ENCODE measurements at places on chromosomes 1 and 21. TPM values are rescaled to one million over a fixed set of nuclear protein-coding genes. Genes with fewer than 3 reads are reported as not detected.

DNA sequence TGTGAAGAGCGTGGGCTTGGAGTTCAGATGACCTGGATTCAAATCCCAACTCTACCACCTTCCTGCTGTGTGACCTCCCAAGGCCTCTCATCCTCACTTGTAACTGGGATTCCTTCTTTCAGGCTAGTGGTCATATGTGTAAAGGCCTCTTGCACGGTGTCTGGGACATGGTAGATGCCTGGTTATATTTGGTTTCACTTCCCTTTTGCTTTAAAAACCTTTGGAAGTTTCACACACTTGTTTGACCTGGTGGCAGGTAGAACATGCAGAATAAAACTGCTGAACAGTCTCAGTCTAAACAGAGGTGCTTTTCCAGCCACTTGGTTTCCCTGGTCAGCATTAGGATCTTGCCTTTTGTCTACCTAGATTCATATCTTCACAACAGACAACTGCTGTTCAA lies 37.0 kb upstream of the RCAN3 start:
- no peaks in the 10 kb centered on the region for H3K27me3 ChIP-seq
- no peak for DNase-seq
- no peak overlapping the region for H3K27ac ChIP-seq
- peaks cover 25% of the 10 kb centered on the region for H3K4me1 ChIP-seq
- no peak overlapping the region for H3K4me3 ChIP-seq

- DNase-seq: no peak
- H3K4me3 ChIP-seq: no peak overlapping the region
These were observed 5.3 kb downstream of the SYTL1 start for GRCh38 chr1:27346991-27347624.

DNA sequence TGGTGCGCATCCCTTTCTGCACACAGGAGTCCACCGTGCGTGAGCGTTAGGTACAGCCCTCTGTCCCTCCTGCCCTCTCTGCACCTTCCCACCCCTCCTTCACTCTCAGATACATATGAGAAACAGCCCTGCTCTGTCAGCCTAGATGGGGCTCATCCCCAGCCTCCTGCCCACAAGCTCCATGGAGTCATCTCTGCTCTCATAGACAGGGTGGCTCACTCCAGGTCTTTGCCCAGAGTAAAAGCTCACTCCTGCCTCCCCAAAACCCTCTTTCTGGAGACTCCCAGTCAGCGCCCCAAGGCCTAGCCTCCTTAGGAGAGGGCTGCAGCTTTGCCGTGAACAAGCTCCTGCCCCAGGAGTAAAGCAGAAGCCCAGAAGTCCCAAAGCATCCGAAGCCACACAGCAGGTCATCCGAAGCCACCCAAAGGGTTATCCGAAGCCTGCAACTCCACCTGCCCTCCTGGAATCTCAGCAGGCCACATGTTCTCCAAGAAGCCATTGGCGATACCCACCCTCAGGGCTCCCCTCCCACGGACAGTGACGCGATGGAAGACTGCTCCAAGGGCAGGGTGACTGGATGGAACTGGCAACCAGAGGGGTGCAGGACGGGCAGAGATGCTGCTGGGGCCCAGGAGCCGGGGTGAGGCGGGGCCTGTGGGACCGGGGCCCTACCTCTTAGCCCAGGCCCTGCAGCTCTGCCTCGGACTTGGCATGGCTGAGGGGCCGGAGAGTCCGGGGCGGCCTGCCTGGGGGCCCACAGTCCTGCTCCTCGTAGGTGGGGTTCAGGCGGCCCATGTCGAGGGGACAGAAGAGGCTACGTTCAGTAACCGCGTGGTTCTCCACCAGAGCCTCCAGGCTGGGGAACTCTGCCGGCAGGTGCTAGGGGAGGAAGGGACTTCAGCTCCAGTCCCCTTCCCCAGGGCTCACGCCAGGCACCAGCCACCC lies 3.6 kb upstream of the KIF17 start:
- H3K4me1 ChIP-seq: peaks cover 3% of the 10 kb centered on the region
- no peaks in the 10 kb centered on the region for H3K36me3 ChIP-seq
- no peak overlapping the region for H3K4me3 ChIP-seq
- H3K27me3 ChIP-seq: peaks cover 4% of the 10 kb centered on the region
- no peak for DNase-seq
- no peak overlapping the region for H3K27ac ChIP-seq

DNA sequence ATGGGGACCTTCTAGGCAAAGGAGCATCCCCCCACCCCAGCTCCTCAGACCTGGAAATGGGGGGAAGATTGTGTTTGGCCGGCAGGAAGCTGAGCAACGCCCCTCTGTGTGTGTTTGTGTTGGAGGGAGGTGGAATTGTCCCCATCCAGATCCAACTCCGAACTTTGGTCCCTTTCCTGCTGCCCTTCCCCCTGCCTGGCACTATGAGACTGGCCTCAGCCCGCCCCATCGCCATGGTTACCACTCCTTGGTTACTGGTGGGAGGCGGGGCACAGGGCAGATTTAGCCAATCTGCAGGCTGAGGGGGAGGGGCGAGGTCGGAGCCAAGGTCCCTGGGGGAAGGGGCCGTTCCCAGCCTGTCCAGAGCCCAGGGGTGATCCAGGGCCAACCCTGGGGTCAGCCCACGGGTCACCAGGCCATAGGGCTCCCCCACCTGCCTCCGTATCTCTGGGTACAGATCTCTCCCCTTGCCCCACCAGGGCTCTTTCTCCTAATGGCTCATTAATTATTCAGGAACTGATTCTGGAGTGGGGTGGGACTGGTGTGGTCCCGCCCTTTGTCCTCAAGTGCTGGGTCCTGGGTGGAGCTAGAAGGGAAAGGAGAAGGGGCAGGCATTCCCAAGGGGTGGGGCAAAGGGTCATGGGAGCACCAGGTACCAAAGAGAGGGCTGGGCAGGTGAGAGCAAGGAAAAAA lies 15.2 kb downstream of the PTPRF start:
- no peak overlapping the region for H3K27ac ChIP-seq
- no peak for DNase-seq
- no peaks in the 10 kb centered on the region for H3K36me3 ChIP-seq
- no peaks in the 10 kb centered on the region for H3K4me1 ChIP-seq

DNA sequence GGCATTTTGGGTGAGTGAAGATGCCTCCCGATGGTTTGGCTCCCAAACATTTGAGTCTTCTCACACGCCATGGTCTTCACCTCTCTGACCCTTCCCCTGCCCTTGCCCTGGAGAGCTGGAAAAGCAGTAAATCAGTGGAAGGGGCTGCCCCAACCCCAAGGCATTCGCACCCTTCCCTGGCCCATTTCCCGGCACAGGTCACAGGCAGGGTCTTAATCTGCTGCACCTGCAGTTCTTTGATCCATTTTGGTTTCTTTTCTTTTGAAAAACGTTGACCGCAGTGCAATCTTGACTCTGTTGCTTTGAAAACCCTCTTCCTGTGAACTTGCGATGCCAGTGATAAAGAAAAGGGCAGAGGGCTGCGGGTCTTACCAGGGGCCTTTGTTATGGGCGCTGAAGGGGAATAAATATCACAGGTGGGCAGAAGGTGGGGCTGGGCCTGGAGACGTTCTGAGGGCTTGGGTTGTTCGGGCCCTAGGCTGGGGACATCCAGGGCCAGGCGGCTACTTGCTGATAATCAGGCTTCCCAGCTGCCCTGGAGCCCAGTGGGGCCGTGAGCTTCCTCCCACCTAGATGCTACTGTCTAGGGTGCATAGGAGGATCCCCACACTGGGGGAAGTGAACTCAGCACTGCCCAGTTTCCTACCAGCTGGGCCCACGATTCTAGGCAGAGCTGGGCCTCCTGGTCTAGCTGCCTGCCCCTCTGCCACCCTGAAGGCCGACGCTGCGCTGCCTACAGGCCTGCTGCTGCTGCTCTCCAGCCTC lies 38.6 kb upstream of the EPS8L3 start:
- peaks cover 34% of the 10 kb centered on the region for H3K4me1 ChIP-seq
- H3K36me3 ChIP-seq: no peaks in the 10 kb centered on the region
- no peak for DNase-seq
- no peak overlapping the region for H3K27ac ChIP-seq

GRCh38 chr1:155037851-155038441 lies 4.3 kb downstream of the DCST1 start:
- DNase-seq: no peak
- H3K27ac ChIP-seq: no peak overlapping the region
- no peaks in the 10 kb centered on the region for H3K36me3 ChIP-seq
- H3K4me1 ChIP-seq: no peaks in the 10 kb centered on the region
- H3K27me3 ChIP-seq: no peaks in the 10 kb centered on the region

The KCNQ4 gene
- total RNA-seq: 0.63 TPM

The PROX1 gene
- 0.32 TPM for total RNA-seq

The SLC5A3 gene
- total RNA-seq: 68.2 TPM

The SRGAP2 gene
- total RNA-seq: 75.3 TPM
